Muscle of leg (tissue), 16 donors: ENCODE measurements at places on chromosomes 6 and 20.

DNA sequence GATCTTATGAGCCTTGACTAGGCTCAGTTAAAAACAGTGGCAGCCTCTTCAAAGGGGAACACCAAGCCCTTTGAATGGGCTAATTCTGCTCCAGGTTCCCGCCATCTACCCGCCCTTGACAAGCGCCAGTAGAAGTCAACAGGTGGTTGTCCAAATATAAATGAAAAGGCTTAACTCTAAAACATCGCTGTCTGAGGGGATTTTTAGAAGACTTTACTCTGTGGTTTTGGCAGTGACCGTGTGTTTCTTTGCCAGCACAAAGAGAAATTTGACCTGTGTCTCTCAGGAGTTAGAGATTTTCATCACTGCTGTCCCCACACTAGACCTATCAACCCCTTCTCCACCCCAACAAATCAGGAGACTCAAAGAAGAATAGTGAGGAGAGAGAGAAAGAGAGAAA, 19.8 kb upstream of the SIM1 start:
- H3K4me1 ChIP-seq, result no peaks in the 10 kb centered on the region
- no peaks in the 10 kb centered on the region for H3K36me3 ChIP-seq
- H3K4me3 ChIP-seq, result no peak overlapping the region
- H3K27ac ChIP-seq, result no peak overlapping the region
- no peaks in the 10 kb centered on the region for H3K27me3 ChIP-seq

DNA sequence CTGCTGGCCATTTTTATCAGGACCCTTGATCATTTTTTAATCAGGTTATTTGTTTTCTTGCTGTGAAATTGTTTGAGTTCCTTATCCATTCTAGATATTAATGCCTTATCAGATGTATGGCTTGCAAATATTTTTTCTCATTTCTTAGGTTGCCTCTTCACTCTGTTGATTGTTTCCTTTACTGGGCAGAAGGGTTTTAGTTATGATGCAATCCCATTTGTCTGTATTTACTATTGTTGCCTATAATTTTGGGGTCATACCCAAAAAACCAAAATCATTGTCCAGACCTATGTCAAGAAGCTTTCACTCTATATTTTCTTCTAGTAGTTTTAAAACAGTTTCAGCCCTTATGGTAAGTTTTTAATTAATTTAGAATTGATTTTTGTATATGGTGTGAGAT, 172.5 kb downstream of the SLC24A3 start:
- peaks cover 3% of the 10 kb centered on the region for H3K27me3 ChIP-seq
- no peak overlapping the region for H3K4me3 ChIP-seq
- no peaks in the 10 kb centered on the region for H3K36me3 ChIP-seq
- peaks cover 5% of the 10 kb centered on the region for H3K4me1 ChIP-seq

DNA sequence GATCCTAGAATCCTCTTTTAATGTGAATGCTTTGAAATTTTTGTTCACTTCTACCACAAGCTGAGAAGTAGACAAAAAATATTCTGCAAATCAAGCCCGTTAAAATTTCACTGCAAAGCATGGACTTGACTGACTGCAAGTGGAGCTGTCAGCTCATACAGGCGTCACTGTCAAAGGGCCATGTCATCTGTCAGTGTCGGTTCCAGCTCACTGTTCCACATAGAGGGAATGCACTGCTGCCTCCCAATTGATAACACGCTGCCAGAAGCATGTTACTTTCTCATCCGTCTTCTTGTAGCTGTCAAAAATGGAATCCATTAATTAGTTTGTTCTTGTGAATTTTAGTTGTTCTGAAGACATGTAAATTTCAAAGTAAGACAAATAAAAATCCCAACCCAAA, 50.4 kb upstream of the FBXL4 start:
- no peaks in the 10 kb centered on the region for H3K27me3 ChIP-seq
- no peaks in the 10 kb centered on the region for H3K36me3 ChIP-seq
- no peak for DNase-seq
- no peak overlapping the region for H3K27ac ChIP-seq
- H3K4me3 ChIP-seq, result no peak overlapping the region
- H3K4me1 ChIP-seq, result no peaks in the 10 kb centered on the region

GRCh38 chr6:142867355-142867801, 77.6 kb downstream of the HIVEP2 start:
- peaks cover 7% of the 10 kb centered on the region for H3K4me1 ChIP-seq
- H3K4me3 ChIP-seq, result no peak overlapping the region
- H3K36me3 ChIP-seq, result no peaks in the 10 kb centered on the region
- peak; percentile 69 for DNase-seq

GRCh38 chr6:7218406-7218988, 94.5 kb downstream of the SSR1 start:
- H3K4me1 ChIP-seq, result peaks cover 70% of the 10 kb centered on the region
- peaks cover 31% of the 10 kb centered on the region for H3K36me3 ChIP-seq
- H3K27me3 ChIP-seq, result no peaks in the 10 kb centered on the region
- H3K4me3 ChIP-seq, result no peak overlapping the region

GRCh38 chr20:51393571-51393970, 148.9 kb downstream of the NFATC2 start:
- peak; percentile 73 for DNase-seq
- no peaks in the 10 kb centered on the region for H3K27me3 ChIP-seq
- peaks cover 11% of the 10 kb centered on the region for H3K36me3 ChIP-seq
- no peak overlapping the region for H3K4me3 ChIP-seq

DNA sequence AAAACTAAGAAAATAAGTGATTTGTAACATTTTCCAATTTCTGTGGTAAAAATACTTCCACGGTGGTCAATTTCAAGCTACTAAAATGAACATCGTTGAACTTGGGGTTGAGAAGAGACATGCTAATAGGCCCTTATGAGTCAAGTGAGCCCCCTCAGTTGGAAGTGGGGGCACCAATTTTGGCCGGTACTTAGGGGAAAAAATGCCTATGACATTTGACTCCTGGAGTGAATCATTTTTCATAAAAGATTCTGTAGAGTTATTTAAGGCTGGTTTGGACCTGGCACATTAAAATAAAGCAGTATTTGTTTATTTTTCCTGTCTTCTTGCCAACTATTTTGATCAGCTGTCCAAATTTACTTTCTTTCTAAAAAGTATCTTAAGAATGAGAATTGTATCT, 32.4 kb upstream of the CAP2 start:
- H3K4me1 ChIP-seq, result no peaks in the 10 kb centered on the region
- H3K27ac ChIP-seq, result no peak overlapping the region
- no peaks in the 10 kb centered on the region for H3K36me3 ChIP-seq
- H3K27me3 ChIP-seq, result no peaks in the 10 kb centered on the region
- DNase-seq, result peak; percentile 33
- H3K4me3 ChIP-seq, result no peak overlapping the region

DNA sequence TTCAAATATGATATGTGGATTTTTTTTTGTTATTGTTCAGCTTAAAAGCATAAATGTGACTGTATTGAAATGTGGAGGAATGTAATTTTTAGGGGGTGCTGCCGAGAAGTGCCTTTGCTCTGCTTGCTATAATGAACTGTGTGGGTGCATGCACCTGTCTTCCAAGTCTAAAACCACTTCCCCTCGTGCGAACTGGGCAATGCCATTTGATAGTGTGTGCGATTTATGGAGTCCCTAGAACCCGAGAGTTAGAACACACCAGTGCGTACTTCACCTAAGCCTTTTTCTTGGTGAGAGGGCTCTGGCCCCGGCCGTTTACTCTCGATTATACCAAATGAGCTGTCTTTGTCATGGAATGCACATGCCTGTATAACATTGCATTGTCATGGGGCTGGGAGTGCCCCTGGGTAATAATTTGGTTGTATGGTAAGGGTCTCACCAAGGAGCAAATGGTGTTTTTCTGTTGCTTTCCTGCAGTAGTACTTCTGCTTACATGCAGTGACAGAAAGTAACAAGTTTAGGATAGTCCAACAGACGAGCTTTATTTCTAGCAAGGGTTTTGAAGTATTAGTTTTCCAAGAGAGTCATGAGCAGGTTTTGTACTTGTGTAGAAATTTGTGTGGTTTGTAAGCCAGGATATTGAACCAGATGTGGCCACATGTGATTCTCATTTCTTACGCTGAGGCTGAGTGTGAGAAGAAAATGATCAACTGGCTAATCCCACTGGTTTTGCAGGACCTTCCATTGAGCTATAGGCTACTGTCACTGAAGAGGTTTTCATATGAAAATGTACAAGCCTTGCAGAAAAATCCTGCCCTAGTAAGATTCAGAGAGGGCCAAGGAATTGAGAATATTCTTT, 172.4 kb downstream of the DTNBP1 start:
- peaks cover 18% of the 10 kb centered on the region for H3K36me3 ChIP-seq
- DNase-seq, result peak; percentile 29
- H3K4me1 ChIP-seq, result peaks cover 13% of the 10 kb centered on the region
- no peak overlapping the region for H3K4me3 ChIP-seq
- H3K27ac ChIP-seq, result no peak overlapping the region
- no peaks in the 10 kb centered on the region for H3K27me3 ChIP-seq

DNA sequence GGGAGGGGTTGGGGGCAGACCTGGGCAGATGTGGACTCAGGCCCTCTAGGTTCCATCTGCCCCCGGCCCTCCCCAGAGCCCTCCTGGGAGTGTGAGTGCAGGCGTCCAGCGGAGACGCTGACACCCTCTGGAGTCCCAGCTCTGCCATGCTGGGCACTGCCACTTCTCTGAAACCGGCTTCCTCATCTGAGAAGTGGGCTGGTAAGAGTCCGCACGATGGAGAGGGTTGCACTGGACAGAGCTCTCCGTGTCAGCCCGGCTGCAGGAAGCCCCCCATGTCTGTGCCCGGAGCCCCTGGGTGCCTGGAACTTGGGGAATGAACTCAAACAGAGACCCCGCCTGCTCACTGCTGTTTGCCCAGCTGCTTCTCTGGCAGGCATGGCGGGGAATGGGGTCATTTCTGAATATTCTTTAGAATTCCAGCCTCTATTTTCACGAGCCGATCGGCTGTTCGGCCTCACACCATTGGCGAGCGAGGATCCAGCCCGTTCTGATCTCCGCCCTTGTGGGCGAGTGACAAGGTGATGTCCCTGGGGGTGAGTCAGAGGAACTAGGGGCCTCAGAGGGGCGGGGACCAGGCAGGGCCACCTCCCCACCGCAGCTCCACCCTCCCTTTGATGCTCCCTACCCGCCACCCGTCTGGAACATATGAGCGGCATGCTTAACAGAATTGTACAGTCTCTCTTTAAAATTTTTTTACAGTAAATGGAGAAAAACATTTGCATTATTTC, 47.8 kb upstream of the GATA5 start:
- no peak overlapping the region for H3K27ac ChIP-seq
- peaks cover 37% of the 10 kb centered on the region for H3K27me3 ChIP-seq

DNA sequence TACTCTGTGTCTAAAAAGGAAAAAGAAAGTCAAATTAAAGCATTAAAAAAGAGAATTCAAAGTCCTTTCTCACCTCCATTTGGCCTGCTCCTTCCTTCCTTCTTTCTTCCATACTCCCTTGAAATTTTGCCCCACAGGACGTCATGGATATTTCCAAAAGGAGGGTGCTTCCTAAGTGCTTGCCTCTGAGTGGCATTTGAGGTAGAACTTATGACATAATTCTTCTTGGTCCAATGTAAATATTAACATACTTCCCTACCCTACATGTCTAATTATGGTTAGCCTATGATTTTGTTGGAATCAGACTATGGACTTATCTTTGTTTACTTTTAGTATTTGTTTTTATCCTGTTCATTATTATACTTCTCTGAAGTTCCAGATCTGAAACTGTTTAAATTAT, 132.3 kb downstream of the PFDN4 start:
- H3K4me1 ChIP-seq, result no peaks in the 10 kb centered on the region
- H3K27me3 ChIP-seq, result no peaks in the 10 kb centered on the region

- peaks cover 9% of the 10 kb centered on the region for H3K36me3 ChIP-seq
- no peak overlapping the region for H3K27ac ChIP-seq
- H3K4me1 ChIP-seq, result no peaks in the 10 kb centered on the region
- no peak overlapping the region for H3K4me3 ChIP-seq
- H3K27me3 ChIP-seq, result no peaks in the 10 kb centered on the region
Observed at GRCh38 chr6:111409430-111409829, 73.6 kb downstream of the REV3L start.

GRCh38 chr6:159170999-159171712, 2.0 kb downstream of the FNDC1 start:
- peak overlapping the region; percentile 68 for H3K4me3 ChIP-seq
- no peaks in the 10 kb centered on the region for H3K36me3 ChIP-seq

GRCh38 chr6:166670894-166671293, 43.8 kb upstream of the RPS6KA2 start:
- no peak for DNase-seq
- H3K27me3 ChIP-seq, result peaks cover 15% of the 10 kb centered on the region
- peaks cover 18% of the 10 kb centered on the region for H3K4me1 ChIP-seq

GRCh38 chr6:65531533-65531932, 175.5 kb downstream of the EYS start:
- H3K4me1 ChIP-seq, result no peaks in the 10 kb centered on the region
- DNase-seq, result no peak
- no peaks in the 10 kb centered on the region for H3K36me3 ChIP-seq
